ENCODE measurements at places on chromosomes 11 and 22.

DNA sequence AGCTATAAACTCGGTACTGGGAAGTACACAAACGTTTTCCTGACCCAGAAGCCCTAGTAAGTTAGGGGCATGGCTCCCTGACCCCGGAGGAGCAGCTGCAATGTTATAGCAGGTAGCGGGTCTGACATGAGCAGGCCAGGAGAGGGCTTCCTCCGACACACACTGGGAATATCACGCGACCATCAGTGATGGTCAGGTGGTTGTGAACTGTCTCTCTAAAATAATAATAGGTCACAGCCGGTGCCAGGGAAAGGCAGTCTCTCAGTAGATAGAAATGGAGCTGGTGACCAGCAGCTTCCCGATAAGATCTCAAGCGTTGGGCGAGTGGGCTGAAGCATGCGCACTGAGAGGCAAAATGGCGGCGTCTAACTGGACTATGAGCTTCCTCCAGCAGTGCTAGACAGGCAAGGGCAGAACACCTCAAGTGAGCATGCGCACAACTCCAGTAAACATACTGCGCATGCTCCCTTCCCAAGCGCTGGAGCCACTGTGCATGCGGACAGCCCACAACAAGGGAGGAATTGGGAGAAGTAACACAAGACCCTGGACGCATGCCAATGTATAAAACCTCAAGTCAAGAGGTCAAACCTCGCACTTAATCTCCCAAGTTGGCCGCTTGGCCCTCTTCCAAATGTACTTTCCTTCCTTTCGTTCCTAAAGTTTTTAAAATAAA is 22.3 kb upstream of the TESMIN start:
- DNase-seq = no peak

DNA sequence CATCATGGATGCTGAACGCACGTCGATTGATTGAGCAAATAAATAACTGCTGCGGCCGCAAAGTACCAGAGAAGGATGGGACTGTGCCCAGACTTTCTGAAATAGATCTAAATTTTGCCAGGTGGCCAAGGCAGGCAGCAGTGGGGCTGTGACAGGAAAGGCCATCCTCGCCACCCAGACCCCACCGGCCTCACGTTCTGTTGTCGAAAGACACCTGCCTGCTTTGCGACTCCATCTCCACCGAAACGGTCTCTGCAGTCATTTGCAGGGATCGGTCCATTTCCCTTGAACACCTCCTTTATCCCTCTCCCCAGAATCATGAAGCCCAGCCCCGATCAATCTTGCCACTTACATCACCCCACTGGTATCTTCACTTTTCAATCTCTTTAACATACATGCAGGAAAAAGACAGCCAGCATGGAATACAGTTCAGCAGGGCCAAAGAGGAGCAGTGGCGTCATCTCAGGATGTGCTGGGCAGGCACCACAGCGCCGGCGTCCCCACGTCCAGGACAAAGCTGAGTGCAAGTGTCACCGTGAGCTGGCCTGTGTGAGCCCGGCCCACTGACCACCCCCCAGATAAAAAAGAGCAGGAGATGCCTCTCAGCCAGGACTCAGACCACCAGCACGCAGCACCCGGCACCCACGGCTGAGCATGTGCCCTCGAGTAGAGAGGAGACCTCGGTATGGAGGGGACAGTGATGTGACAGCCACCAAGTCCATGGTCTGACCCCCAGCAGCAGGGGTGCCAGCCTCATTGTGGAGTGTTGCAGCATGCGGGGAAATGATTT is 610.3 kb downstream of the TBC1D22A start:
- DNase-seq = no peak

GRCh38 chr11:66706989-66707388 is 22.0 kb downstream of the SPTBN2 start:
- no peak for DNase-seq

GRCh38 chr11:66818231-66818955 is 24.8 kb upstream of the RCE1 start:
- DNase-seq = no peak

- DNase-seq = no peak
Measured at GRCh38 chr11:67160045-67160444, 41.0 kb downstream of the KDM2A start.

GRCh38 chr22:33882991-33883390 is 37.3 kb downstream of the LARGE1 start:
- no peak for DNase-seq

DNA sequence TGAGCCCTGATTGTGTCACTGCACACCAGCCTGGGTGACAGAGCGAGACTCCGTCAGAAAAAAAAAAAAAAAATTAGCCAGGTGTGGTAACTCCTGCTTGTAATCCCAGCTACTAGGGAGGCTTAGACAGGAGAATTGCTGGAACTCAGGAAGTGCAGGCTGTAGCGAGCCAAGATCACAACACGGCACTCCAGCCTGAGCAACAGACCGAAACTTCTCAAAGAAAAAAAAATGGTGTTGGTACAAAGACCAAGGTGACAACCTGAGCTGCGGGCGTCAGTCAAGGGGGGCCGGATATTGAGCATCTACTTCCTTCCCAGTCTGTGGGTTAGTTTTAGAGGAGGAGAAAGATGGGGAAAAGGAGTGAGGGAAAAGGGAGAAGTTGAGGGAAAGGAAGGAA is 48.5 kb upstream of the HSPA8 start:
- no peak for DNase-seq

- DNase-seq = no peak
Measured at GRCh38 chr11:83865636-83866461, 579.7 kb upstream of the CCDC90B start.

GRCh38 chr22:41799486-41800347 is 762 bp upstream of the CCDC134 start:
- peak; percentile 25 for DNase-seq

DNA sequence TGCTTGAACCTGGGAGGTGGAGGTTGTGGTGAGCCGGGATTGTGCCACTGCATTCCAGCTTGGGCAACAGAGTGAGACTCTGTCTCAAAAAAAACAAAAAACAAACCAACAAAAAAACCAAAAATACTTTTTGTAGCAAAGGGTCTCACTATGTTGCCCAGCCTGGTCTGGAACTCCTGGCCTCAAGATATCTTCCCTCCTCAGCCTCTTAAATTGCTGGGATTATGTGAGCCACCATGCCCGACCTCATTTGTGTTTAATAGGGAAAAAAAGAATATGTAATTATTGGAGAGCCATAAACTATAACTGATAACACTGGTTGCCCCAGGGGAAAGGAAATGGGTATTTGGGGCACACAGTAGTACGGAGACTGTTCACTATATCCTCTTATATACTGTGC is 19.7 kb downstream of the UVRAG start:
- DNase-seq = no peak

DNA sequence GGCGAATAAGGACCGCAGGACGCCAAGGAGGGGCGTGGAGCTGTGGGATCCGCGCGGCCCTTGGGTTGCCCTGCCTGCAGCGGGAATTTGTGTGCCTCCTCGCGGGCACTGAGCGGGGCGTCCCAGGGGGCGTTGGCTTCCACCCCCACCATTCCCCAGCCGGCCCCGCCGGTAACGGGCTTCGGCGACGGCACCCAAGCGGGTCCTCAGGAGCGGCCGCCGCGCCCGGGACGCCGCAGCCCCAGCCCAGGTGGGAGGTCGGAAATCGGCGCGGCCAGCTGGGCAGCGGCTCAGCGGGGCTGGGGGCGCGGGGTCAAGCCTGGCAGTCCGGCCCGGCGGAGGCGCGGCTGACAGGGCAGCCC is 320 bp downstream of the CLTCL1 start:
- no peak for DNase-seq

GRCh38 chr11:64021757-64022093 is 14.0 kb upstream of the FLRT1 start:
- DNase-seq = no peak

DNA sequence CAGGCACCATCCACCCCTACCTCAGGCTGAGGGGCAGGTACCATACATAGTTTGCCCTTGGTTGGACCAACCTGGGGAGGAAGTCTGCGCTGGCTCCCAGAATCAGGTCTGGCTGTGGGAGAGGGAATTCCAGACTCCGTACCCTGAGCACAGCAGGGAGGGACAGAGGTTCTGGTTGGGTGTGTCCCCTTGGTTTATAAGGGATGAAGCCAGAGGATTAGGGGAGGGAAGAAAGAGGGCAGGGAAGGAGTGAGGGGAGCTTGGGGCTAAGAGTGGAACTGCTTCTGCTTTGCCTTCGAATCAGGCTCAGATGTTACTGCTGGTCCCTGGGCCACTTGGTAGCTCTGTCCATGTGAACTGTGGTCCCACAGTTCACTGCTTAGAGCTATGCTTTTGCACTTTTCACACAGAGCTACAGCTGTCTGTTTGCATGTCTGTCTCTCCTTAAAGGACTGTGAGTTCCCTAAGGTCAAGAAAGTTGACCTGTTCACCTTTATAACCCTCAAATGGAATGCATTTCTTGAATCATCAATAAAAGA is 9.2 kb downstream of the MMP20 start:
- DNase-seq = no peak

DNA sequence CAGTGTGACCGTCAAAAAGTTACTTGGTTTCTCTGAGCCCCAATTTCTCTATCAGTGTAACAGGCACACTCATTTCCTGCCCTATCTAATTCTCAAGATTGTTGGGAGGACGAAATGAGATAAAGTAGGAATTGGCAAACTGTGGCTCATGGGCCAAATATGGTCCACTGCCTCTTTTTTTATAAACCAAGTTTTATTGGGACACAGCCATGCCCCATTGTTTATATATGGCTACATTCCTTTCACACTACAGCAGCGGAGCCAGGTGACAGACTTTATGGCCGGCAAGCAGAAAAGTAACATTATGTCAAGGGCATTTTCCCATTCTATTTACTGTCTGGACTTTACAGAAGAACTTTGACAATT is 116.7 kb upstream of the TIMP3 start:
- no peak for DNase-seq

DNA sequence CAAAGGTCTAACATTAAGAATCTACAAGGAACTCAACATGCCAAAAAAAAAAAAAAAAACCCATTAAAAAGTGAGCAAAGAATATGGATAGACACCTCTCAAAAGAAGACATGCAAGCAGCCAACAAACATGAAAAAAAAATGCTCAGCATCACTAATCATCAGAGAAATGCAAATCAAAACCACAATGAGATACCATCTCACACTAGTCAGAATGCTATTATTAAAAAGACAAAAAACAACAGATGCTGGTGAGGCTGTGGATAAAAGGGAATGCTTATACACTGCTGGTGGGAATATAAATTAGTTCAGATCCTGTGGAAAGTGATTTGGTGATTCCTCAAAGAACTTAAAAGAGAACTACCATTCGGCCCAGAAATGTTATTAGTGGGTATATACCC is 257.7 kb upstream of the PLET1 start:
- DNase-seq = no peak
